ENCODE measurements at places on chromosomes 3 and 15.

DNA sequence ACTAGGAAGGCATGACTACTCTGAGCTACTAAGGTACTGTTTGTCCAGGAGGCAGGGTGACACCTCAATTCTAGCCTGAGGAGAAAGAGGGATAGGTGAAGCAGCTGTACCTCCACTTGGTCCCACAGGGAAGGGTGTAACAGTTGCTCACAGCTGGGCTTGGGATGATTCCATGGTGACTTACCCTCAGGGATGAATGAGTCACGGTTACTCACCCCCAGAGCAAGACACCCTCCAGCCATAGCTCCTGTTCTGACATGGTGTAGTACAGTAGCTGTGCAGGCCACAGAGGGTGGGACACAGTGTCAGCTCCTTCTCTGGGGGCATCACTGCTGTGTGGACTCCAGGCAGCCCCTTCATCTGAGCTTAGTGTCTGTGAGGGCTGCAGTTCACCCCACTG lies 868.6 kb upstream of the SEMA6D start:
- DNase-seq: no peak

- no peak for DNase-seq
Observed at GRCh38 chr3:46300461-46300789, 53.5 kb upstream of the CCR2 start.

DNA sequence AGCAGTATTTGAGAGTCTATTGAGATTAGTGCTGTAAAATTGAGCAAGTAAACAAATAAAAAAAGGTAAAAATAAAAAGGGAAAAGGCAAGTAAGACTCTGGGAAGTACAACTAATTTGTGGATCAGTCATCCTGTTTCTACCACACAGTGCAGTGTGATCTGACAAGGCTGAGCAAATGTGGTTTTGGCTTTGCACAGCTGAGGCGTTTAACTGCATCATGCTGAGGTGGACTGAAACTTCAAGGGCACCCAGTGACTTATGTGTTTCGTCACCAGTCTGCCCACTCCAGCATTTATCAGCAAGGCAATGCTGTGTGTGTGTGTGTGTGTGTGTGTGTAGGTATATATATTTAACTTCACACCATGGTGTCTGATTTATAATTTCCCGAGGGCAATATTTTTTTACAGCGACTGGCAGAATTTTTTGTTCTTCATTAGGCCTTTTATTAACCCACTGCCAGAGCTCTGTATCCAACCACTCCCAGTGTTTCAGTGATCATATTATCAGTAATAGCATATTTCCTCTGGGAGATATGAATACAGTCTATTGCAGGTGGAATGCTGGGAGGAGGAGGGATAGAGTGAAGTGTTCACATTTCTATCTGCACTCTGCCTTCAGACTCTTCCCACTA lies 131.5 kb upstream of the SATB1 start:
- peak; percentile 18 for DNase-seq

- DNase-seq: no peak
Observed at GRCh38 chr3:57985984-57986246, 22.3 kb upstream of the FLNB start.

GRCh38 chr3:47464588-47464987 lies 11.2 kb downstream of the SCAP start:
- DNase-seq: no peak

GRCh38 chr3:64546856-64547255 lies 140.9 kb downstream of the ADAMTS9 start:
- no peak for DNase-seq

GRCh38 chr3:58986654-58987053 lies 63.2 kb downstream of the CFAP20DC start:
- no peak for DNase-seq

- DNase-seq: no peak
Observed at GRCh38 chr3:143511174-143511879, 336.9 kb downstream of the SLC9A9 start.

- no peak for DNase-seq
Observed at GRCh38 chr3:37054370-37054769, 61.1 kb downstream of the MLH1 start.

GRCh38 chr3:154614078-154614477 lies 184.1 kb upstream of the GPR149 start:
- no peak for DNase-seq

Measured in activated CD4-positive, alpha-beta T cell treated with anti-CD3 and anti-CD28 coated beads, Interleukin-2, amount 50 U/mL, for 24 hours (primary cell).